Heart right ventricle (tissue), 16 donors: ENCODE measurements at places on chromosomes 3 and 15. TPM values are rescaled to one million over a fixed set of nuclear protein-coding genes. Genes with fewer than 3 reads are reported as not detected.

- H3K27me3 ChIP-seq: no peaks in the 10 kb centered on the region
- H3K4me3 ChIP-seq: no peak overlapping the region
- H3K27ac ChIP-seq: no peak overlapping the region
- no peaks in the 10 kb centered on the region for H3K4me1 ChIP-seq
- DNase-seq: no peak
Measured at GRCh38 chr3:195282961-195283360, 12.0 kb upstream of the XXYLT1 start.

GRCh38 chr3:168394439-168394838 lies 298.7 kb upstream of the GOLIM4 start:
- no peak overlapping the region for H3K4me3 ChIP-seq
- H3K4me1 ChIP-seq: no peaks in the 10 kb centered on the region
- H3K27ac ChIP-seq: no peak overlapping the region
- DNase-seq: no peak
- H3K27me3 ChIP-seq: no peaks in the 10 kb centered on the region

Gene CCR3
- not detected for total RNA-seq

DNA sequence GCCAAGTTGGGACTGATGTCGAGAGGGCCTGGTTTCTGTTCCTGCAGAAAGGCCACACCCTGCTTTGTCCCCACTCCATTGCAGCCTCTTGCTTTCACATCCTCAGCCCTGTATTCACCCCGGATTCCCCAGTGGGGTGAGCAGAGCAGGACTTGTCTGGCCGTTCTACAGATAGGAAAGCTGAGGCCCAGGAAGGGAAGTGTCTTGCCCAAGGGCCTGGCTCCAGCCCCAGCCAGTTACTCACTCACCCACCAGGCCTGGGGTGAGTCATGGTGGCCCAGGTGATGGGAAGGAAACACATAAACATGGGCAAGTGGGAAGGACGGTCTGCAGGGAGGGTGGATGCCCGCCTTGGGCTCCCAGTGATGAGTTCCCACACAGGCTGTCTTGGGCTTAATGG lies 6.1 kb upstream of the DUSP7 start:
- no peaks in the 10 kb centered on the region for H3K36me3 ChIP-seq
- no peak for DNase-seq
- no peaks in the 10 kb centered on the region for H3K27me3 ChIP-seq
- H3K27ac ChIP-seq: no peak overlapping the region

Gene MYL3
- total RNA-seq: 7,966 TPM

GRCh38 chr3:89440386-89440785 lies 333.0 kb downstream of the EPHA3 start:
- H3K36me3 ChIP-seq: no peaks in the 10 kb centered on the region
- no peak for DNase-seq
- no peak overlapping the region for H3K4me3 ChIP-seq
- H3K4me1 ChIP-seq: no peaks in the 10 kb centered on the region
- no peaks in the 10 kb centered on the region for H3K27me3 ChIP-seq

- H3K27ac ChIP-seq: no peak overlapping the region
- no peak overlapping the region for H3K4me3 ChIP-seq
- H3K36me3 ChIP-seq: no peaks in the 10 kb centered on the region
Measured at GRCh38 chr3:126895178-126896066, 87.5 kb upstream of the PLXNA1 start.

- peaks cover 9% of the 10 kb centered on the region for H3K4me1 ChIP-seq
- H3K27me3 ChIP-seq: no peaks in the 10 kb centered on the region
- H3K27ac ChIP-seq: no peak overlapping the region
- no peaks in the 10 kb centered on the region for H3K36me3 ChIP-seq
- DNase-seq: peak; percentile 18
Measured at GRCh38 chr3:140420621-140421357, 257.1 kb upstream of the TRIM42 start.

Gene IL20RB
- total RNA-seq: 0.64 TPM

DNA sequence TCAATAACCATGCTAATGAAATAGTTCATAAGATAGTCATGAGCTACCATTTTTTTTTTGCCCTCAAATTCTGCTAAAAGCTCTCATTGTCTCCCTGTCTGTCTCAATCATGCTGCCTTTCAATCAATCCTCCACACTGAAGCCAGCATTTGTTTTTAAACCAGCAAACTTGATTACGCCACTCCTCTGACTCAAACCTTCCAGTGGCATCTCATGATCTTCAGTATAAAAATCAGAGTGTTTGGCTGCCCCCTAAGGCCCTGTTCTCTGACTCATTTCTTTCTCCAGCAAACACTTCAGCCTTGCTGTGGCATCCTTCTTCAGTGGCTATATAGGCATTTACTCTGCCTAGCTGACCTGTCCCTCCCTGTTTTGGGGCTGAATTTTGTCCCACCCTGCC lies 36.0 kb upstream of the EOMES start:
- no peak for DNase-seq
- no peaks in the 10 kb centered on the region for H3K4me1 ChIP-seq
- H3K36me3 ChIP-seq: no peaks in the 10 kb centered on the region
